ENCODE measurements at places on chromosomes 6 and 20.

- no peak for DNase-seq
Observed at GRCh38 chr6:78489874-78490273, 377.5 kb upstream of the IRAK1BP1 start.

DNA sequence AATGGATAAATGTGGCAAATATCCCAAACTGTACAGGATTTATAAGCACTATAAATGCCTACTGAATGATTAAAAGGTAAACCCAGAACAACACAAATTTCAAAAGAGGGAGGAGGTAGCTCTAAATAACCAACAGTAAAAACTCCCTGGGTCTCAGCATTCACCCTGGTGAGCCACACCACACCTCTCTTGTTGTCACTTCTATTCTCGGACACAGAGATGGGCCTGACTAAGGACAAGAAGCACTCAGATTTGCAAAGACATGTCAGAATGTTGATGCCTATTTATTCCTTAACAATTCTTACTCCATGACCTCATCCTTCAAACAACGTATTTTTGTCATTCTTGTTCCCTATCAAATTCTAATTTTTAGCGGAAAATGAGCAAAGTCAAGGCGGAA, 14.7 kb downstream of the TNFRSF21 start:
- DNase-seq, result no peak

GRCh38 chr6:156832231-156832647, 55.1 kb downstream of the ARID1B start:
- DNase-seq, result no peak

DNA sequence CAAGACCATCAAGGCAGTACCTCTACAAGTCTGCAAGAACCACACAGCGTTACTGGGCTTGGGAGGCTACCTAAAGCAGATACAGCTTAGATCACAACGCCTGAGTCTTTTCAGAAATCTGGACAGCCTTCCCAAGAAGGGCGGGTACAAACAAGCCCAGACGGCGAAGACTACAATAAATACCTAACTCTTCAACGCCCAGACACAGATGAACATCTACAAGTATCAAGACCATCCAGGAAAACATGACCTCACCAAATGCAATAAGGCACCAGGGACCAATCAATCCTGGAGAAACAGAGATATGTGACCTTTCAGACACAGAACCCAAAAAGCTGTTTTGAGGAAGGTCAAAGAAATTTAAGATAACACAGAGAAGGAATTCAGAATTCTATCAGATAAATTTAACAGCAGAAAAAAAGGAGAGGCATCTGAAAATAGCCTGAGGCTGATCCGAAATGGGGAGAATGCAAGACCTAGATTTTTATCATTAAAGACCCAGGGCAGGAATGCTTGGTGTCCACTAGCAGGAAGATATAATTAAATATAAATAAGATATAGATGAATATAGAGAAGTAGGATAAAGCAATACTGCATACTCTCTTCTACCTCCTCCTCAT, 131.7 kb upstream of the COL21A1 start:
- DNase-seq, result no peak

GRCh38 chr6:169641461-169642085, 60.3 kb downstream of the WDR27 start:
- DNase-seq, result no peak

DNA sequence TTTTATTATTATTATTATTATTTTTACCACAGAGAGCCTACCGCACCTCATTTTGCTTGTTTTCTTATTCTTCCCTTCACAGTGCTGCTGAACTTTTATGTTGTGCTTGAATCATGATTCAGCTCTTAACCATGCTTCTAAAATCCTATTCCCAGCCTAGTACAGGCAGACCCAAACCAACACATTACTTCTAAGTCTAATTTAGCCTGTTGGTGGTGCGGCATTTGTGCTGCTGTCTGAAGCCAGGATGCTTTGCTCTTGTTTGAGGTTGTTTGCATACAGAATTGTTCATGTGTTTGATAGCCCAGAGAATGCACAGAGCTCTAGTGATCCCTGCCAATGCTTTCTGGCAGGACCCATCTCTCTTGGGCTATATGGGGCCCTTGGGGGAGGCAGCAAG, 213.5 kb upstream of the KCNG1 start:
- no peak for DNase-seq

GRCh38 chr20:5650280-5650691, 99.9 kb upstream of the SHLD1 start:
- no peak for DNase-seq

- DNase-seq, result no peak
Observed at GRCh38 chr6:167350275-167350696, 25.4 kb downstream of the TTLL2 start.

DNA sequence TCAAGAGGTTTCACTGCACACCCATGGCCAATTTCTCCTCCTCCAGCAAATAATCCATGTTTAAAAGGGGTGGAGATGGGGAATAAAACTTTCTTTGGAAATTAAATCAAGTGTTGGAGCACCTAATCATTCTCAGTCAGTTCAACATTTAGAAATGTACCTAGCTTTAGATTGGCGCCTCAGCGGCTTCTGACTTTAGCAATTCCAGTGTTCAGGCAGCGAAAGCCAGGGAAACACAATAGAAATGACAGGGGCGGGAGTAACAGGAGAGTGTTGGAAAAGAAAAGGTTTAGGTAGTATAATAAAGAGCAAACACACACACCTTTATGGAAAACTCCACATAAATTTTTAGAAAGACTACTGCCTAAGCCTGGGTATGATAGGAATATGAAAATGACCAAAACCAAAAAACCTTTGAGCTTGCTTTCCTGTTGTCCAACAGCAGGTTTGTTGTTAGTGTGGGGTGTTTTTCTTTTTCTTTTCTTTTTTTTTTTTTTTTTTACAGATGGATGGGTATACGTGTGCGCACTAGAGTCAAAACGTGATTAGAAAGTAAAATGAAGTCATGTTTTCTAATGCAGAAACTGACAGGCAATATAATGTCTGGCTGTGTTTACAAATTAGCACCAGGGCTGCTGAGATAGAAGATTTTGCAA, 7.7 kb downstream of the TFAP2A start:
- no peak for DNase-seq

DNA sequence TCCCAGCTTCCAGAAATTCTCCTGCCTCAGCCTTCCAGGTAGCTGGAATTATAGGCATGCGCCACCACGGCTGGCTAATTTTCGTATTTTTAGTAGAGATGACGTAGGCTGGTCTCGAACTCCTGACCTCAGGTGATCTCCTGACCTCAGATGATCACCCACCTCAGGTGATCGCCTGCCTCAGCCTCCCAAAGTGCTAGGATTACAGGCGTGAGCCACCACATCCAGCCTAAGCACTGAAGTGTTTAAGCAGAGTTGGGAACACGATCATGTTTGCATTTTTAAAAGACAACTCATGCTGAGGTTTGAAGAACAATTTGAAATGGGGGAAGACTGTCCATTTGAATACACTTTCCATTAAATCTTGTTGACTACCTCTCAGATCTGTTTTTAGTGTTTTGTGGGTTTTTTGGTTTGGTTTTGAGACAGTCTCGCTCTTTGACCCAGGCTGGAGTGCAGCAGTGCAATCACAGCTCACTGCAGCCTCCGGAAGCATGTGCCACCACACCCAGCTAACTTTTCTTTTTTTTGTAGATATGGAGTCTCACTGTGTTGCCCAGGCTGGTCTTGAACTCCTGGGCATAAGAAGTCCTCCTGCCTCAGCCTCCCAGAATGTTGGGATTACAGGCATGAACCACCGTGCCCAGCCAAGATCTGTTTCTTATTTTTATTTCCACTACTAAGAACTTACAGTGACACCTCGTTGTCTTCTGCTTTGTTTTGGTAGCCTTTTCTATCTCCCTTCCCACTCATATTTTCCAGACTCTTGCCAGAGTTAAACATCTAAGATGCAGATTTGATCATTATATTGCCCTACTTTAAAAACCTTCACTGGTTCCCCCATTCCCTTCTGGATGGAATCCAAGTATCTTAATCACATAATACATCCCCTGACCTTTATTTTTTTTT, 5.5 kb downstream of the CASP8AP2 start:
- no peak for DNase-seq

DNA sequence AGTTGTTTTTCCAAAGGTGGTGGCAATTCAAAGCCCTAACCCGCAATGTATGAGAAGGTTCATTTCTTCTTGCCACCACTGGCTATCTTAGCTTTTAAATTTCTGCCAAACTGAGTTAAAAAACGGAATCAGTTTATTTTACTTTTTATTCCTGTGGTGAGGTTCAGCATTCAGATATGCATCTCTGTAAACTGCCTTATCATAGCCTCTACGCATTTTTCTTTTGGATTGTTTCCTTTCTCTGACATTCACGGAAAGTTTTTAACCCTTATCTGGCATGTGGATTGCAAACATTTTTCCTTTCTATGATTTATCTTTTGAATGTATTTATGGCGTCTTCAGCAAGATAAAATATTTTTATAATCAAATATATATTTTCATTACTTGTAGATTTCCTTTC, 37.7 kb downstream of the AK9 start:
- no peak for DNase-seq

- DNase-seq, result no peak
Observed at GRCh38 chr20:24953621-24954133, 4.6 kb downstream of the CST7 start.

GRCh38 chr6:158707821-158708195, 58.0 kb downstream of the SYTL3 start:
- peak; percentile 47 for DNase-seq

DNA sequence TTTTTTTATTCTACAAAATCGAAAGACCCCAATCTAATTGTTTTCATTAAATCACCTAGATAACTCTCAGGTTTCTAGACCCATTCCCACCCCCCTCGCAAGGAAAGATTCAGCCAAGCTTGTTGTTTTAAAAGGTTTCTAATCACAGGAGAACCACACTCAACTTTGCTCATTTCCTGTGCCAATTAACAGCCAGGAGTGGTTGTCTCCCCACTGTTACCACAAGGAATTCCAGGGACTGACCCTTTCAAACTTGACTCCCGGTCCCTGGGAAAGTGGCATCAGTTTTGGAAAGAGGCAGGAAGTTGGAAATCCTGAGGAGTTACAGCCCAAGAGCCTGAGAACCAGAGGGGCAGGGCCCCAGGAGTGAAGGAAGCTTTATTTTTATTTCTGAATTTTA, 561.3 kb upstream of the JAG1 start:
- DNase-seq, result peak; percentile 14

DNA sequence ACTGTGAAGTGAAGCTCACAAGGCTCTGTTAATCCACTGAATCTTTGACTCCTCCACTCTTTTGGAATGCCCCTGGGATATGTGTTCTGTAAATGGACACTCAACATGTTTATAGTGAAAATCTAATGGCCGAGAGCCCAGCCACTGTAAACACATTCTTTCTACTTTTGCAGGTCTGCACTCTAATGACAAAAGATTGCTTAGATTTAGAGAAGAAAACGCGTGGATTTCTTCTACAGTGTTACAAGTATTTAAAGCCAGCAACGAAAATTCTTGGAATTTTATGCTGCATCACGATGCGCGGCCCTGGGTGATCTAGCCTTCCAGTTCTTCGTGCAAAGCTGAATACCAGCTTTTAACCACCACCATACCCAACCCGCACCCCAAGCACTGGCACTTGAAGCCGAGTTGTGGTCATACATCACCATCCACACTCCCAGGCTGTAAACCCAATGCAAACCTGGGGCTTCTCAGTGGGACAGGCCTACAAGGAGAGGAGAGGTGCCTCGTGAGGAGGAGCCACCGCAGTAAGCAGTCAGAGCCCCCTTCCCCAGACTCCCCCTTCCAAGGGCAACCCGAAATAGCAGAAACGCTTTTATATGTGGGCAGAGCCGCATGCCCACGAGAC, 3.7 kb upstream of the FOXO3 start:
- DNase-seq, result no peak

DNA sequence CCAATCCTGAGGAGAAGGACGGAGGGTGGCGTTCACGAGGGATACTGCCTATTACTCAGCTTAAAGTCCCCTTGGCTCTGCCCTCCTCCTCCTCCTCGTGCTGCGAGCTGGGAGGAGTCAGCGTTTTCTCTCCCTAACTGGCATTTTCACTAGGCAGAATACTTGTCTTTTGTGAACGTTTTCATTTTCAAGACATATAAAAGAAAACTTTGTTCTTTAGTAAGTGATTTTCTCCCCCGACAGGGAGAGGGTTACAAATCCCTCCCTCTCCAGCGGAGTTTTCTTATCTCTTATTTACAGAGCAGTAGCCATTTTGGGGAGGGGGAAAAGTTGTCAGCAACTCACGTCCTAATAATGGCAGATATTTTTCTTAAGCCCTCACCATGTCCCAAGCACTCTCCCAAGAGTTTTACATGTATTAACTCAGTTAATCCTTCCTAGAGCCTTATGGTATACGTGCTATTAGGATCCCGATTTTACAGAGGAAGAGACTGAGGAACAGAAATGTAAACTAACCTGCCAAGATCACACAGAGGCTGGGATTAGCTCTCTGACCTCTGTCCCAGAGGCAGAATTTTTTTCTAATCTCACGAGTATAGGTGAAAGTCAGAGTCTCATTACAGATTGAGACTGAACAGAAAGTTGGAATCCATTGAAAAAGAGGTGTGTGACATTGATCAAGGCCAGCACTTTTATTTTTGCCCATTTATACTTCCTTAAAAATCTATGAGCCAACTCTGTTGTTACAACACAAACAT, 30.0 kb upstream of the ZNF217 start:
- peak; percentile 58 for DNase-seq

DNA sequence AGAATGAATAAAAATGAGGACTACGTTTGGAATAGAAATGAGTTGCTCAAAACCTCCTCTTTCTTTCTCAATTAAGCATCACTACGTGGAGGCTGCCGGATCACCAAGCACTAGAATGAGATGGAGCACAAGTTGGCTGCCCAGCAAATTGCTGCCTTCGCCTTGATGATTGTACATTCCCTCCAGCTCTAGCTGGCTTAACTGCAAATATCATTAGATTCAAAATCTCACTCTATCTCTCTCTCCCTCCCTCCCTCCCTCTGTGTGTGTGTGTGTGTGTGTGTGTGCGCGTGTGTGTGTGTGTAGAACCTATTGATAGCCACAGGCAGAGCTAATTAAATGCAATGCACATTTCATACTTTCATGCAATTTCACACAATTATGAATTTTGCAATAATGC, 310.7 kb upstream of the CDH4 start:
- no peak for DNase-seq

- DNase-seq, result no peak
Observed at GRCh38 chr20:52747845-52748284, 224.3 kb upstream of the TSHZ2 start.

DNA sequence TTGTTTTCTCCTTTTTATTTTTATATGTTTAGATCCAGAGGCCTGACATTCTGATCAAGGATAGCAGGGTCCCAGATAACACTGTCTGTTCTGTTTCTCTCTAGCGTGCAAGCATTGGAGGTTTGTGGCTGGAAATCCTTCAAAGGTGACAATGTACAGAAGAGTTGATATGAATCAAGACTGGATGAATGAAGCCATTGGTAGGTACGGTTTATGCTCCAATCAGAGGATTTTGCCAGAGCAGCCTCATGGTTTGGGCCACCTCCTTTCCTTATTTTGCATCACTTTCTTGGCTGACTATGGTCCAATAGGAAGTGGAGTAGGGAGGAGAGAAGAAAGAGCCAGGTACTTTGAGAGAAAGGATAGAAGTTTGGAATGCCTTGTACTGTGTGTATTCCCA, 484.8 kb upstream of the JAG1 start:
- no peak for DNase-seq

- no peak for DNase-seq
Observed at GRCh38 chr6:144895313-144896278, 610.5 kb downstream of the UTRN start.

Measured in NCI-H226 (cell line).